Activated CD4-positive, alpha-beta T cell treated with anti-CD3 and anti-CD28 coated beads, Interleukin-10, Interleukin-2, amounts not matched to agents 100 ng/mL and 50 ng/mL, durations not matched to agents 16 hours and 8 hours (primary cell): ENCODE measurements at places on chromosomes 3 and 15.

DNA sequence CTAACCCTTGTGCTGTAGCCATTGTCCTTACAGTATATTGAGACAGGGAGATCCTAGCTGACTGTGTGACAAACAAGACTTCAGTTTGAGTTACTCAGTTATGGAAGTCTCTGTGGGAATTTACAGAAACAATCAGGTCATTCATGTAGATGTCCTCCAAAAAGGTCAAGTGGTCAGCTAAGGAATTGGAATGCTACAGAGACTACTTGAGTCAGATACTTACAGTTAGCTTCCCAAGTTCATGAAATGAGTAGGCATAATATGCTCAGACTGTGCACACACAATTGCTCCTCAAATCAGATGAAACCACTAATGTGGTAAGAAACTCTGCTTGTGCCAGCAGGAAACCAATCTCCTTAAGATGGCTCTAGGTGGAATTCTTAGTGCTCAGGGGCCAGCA is 985.7 kb downstream of the NSUN3 start:
- DNase-seq: no peak

DNA sequence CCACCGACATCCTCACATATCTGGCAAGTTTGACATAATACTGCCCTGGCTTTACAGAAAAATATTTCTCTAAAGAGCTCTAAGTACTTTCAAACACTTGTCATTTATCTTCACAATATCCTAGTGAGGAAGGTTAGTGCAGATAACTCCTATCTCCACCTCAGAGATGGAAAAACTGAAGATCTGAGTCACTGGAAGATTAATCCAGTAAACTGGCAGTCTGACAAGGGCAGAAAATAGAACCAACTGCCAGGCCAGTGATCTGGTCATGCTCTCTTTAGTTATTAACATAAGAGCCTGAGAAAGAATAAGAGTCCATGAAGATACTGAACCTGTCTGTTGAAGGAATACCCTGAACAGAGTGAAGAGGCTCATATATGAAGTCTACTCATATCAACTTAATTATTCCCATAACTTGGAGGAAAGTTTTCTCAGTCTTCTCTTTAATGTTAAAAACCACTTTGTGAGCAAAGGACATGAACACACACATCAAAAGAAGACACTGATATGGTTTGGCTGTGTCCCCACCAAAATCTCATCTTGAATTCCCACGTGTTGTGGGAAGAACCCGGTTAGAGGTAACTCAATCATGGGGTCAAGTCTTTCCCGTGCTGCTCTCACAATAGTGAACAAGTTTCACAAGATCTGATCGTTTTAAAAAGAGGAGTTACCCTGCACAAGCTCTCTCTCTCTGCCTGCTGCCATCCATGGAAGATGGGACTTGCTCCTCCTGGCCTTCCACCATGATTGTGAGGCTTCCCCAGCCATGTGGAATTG is 61.4 kb downstream of the GOLIM4 start:
- no peak for DNase-seq

GRCh38 chr15:80163217-80163616 is 10.4 kb downstream of the FAH start:
- no peak for DNase-seq

- no peak for DNase-seq
Measured at GRCh38 chr15:78680431-78681075, 39.5 kb upstream of the CHRNB4 start.

DNA sequence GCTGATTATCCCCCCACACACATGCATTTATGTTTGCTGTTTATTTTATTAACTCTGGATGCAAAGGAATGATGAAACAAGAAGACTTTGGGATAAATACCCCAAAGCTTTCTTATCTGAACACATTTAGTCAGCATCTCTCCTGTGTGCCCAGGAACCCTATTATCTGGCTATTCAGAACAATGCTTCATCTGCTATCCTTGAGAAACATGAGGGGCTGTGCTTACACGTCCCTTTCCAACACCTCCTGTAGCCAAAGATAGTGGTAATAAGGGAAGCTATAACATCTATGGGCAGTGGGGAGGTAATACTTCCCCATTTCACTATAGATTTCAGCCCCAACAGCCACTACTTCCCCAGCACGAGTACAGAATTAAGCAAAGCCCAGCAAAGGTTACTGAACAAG is 94.7 kb downstream of the SSR3 start:
- no peak for DNase-seq

GRCh38 chr3:125143982-125144652 is 68.4 kb downstream of the SLC12A8 start:
- DNase-seq: no peak

DNA sequence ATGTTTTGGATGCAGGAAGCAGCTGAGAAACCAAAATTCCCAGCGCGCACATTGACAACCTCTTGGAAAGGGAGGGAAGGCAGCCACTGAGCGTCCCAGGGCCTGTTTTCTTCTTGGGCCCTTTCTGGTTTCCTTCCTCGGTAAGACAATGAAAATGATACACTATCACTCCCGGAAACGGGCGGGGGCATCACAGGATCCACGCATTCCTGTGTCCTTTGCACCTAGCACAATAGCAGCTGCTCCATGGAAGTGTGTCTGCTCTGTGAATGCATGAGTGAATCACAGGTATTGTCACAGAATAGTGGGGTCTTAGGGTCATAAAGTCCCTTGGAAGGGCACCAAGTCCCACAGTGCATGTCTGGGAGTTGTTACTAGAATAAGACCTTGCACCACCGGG is 6.3 kb upstream of the ITPKA start:
- DNase-seq: no peak

- no peak for DNase-seq
Measured at GRCh38 chr3:29771602-29772001, 490.7 kb downstream of the RBMS3 start.

DNA sequence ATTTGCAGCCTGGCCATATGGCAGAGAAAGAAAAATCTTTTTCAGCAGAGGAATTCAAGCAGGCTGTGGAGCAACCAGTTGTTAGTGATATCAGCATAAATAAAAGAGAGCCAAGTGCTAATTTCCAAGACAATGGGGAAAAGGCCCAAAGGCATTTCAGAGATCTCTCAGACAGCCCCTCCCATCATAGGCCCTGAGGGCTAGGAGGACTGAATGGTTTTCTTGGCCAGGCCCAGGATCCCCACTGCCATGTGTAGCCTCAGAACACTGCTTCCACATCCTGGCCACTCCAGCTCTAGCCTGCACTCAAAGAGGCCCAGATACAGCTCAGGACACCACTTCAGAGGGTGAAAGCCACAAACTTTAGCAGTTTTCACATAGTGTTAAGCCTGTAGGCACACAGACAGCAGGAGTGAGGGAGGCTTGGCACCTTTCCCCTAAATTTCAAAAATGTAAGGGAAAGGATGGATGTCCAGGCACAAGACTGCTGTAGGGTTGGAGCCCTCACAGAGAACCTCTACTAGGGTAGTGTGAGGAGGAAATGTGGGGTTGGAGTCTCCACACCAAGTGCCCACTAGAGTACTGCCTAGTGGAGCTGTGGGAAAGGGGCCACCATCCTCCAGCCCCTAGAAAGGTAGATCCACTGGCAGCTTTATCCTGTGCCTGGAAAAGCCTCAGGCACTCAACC is 191.4 kb downstream of the TBL1XR1 start:
- no peak for DNase-seq

DNA sequence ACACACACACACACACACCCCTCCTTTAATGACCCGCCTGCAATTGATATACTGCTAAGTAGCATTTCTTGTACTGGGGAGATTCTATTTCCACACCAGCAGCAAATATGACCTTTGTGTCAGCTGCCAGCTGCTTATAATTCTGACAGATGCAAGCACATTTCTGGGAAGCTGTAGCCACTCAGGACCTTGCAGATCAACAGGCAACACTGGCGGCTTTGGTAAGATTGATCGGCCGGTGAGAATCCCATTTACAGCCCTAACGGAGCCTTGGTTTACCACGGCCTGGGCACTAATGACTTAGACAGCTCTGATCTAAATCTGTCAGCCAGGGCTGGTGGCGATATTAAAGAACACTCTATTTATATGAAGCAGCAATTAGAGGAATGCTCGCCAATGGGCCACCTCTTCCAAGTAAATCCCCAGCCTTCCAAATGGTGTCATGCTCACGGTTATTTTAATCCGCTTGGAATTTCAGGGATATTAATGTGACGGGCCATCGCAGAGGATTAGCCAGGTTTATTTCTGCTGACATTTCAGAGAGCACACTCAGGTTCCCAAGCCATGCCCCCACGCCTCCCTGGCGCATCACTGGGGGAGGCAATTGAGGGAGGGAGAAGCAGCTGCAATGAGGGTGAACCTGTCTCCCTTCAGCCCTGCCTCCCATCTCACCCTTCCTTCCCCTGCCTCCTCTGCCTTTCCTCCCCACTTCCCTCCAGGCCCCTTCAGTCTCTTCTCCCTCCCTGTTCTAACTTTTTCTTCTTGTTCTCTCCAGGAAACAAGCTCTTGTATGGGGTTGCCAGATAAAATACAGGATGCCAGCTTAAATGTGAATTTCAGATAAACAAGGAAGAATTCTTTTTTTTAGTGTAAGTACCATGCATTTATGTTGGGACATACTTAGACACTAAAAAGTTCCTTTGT is 287.0 kb downstream of the TLE3 start:
- DNase-seq: no peak

DNA sequence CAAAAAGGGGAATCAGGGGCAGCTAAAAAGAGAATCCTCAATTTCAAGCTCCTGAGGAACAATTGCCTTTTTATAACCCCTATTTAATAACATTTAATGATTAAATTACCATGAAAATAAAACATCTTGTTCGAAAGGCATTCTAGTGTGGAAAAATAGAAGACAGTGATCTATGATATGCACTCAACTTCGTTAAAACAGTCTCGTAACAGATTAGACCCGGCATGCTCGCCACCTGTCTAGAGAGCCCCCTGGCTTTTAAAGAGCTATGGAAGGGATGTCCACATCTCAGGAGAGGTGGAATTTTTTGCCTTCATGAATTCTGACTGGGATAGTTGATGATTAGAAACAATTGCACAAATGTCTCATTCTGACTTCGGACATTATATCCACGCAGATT is 153.7 kb upstream of the MDFIC2 start:
- DNase-seq: no peak

DNA sequence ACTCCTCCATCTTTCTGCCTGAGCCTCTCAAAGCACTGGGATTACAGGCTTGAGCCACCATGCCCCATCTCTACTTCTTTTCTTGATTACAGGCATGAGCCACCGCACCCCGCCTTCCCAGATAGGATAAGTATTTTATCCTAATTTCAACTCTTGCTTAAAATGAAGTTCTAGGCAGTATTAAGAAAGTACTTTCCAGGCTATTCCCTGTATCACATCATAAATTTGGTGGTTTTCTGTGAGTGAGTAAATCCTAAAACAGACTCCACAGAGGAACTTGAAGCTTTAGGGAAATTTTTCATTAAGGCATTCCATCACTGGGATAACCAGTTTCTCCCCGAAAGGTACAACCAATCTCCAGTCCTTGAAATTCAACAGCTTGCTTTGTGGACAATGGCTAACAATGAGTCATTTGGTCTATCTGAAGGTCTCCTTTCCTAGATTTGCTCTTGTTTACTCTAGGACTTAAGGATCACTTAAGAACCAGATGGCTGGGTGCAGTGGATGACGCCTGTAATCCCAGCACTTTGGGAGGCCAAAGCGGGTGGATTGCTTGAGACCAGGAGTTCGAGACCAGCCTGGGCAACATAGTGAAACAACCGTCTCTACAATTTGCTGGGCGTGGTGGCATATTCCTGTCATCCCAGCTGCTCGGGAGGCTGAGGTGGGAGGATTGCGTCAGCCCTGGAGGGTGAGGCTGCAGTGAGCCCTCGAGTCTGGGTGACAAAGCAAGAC is 49.7 kb upstream of the SKIL start:
- DNase-seq: no peak

GRCh38 chr3:115217678-115218451 is 70.8 kb upstream of the ZBTB20 start:
- peak; percentile 39 for DNase-seq

DNA sequence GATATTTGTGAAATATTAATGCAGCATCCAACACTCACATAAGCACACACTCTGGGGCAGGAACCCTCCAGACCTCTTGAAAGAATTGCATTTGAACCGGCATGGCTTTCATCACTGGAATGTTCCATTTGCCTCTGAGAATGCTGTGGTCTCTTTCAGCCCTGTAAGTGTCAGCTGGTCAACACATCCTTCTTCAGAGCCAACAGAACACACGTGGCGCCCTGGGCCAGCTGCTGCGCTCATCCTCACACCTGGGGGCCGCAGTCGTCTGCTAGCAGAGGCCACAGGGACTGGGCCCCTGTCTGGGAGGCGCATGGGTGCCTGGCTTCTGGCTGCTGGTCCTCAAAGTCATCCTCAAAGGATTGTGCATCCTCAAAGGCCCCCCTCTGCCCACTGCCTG is 71.4 kb upstream of the HERC1 start:
- no peak for DNase-seq

GRCh38 chr15:100263721-100264455 is 77.9 kb downstream of the ADAMTS17 start:
- DNase-seq: no peak

DNA sequence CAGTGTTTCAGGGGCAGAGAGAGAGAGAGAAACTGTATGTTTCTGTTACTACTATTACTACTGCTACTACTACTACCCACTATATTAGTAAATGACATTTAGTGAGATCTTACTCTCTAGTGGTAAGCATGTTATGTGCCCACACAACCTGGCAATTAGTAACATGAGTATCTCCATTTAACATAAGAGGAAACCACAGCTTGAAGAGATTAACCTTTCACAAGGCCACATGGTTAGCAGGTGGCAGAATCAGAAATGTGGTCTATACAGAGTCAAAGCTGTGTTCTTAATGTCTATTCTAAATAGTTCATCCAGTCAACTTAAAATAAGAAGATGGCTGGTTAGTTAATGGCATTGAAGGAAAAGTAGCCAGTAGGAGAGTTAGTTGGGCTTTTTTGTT is 961.6 kb downstream of the MCTP2 start:
- DNase-seq: no peak

GRCh38 chr3:185365291-185366073 is 2.5 kb downstream of the MAP3K13 start:
- no peak for DNase-seq

- peak; percentile 57 for DNase-seq
Measured at GRCh38 chr3:29281344-29282241, 722 bp downstream of the RBMS3 start.

GRCh38 chr3:123406598-123406997 is 42.3 kb downstream of the ADCY5 start:
- DNase-seq: no peak

DNA sequence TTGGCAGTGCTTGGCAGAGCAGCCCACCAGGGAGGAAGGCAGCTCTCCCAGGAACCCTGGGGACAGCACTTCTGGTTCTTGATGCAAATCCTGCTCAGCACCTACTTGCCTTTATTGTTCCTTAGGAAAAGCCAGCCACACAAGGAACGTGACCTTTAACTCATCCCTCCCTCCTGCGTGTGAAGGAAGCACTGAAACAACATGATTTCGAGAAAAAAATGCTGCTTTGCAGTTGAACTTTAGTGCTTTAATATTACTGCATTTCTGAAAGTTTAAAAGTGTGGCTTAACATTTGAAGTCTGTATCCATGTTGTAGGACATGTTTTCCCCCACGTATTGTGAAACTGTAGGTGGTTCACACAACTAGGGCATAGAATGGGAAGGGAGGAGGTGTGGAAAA is 50.4 kb upstream of the CTNNB1 start:
- DNase-seq: no peak

- peak; percentile 14 for DNase-seq
Measured at GRCh38 chr3:45832699-45833098, 9.2 kb downstream of the LZTFL1 start.

- no peak for DNase-seq
Measured at GRCh38 chr3:65877160-65877559, 161.6 kb downstream of the MAGI1 start.

- DNase-seq: no peak
Measured at GRCh38 chr15:79090487-79091203, at the start of gene RASGRF1. Gene RASGRF1 (minus strand): TSS chr15:79090780. CDS start chr15:79090498, 282 bp downstream.
